ACHN (cell line): ENCODE measurements at places on chromosomes 6 and 20.

GRCh38 chr20:5364997-5365597 lies 48.3 kb upstream of the PROKR2 start:
- DNase-seq: peak; percentile 24

GRCh38 chr6:33851959-33852358 lies 48.2 kb upstream of the MLN start:
- DNase-seq: peak; percentile 43

DNA sequence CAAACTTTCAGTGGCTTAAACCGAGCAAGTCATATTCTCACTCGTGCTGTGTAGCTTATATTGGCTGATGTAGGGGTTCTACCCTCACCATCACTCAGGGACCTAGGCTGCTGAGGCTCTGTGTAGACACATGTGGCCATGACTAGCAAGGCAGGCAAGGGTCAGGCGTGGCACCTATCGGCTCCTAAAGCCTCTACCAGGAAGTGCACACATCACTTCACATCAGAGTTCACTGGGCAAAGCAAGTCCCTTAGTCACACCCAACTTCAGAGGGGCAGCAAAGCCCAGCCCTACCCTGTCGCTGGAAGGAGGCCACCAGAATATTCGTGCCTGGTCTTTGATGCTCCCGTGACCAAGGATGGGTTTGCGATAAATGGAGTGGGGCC lies 42.9 kb downstream of the PPP1R14C start:
- no peak for DNase-seq

DNA sequence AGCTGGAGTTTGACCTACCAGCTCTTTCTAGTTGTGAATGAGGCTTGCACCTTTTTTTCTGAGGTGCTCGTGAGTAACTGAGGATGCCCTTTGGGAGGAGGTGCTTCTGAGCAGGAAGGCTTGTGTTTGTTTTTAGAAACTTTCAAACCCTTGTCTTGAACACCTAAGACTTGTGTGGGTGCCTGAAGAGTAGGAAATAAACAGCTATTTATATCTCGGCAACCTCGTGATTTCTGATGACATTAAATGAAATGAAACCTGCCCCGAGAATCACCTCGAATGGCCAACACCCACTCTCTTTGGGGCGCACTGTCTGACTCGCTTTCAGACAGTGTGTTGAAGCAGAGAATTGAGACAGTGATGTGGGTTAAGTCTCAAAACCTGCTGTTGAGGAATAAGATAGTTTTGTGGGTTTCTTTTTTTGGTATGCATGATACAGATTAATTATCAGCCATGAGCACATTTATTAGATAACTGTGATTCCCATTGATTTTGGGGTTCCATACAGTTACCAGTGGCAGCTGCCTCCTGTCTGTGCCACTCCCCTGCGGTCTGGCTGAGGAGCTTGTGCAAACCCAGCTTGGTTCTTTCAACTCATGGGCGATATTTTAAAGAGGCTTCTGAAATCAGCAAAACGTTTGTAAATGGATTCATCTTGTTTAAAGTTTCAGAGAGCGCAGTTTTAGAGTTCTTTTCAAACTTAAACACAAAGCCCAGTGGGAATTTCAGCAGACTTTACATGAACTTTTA lies 8.4 kb downstream of the IRF4 start:
- DNase-seq: no peak

DNA sequence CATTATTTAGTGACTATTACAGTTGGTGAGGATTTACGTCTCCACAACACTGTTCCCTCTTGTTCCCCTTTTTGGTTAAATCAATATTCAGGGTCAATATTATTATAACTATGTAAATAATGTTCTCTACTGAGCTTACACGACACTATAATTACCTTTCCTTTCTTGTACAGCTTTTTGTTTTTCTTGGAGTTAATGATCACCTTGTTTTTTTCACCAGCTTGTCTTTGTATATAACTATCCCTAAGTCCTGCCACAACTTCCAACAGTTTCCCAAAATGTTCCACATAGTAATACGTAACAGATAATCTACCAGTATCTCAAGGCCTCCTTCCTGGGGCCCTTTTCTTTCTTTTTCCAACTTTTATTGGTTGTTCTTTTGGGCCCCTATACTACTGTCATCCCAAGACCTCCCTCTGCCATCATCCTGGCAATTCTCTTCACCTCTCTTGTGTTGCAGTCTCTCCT lies 142.0 kb upstream of the SOX4 start:
- DNase-seq: no peak

DNA sequence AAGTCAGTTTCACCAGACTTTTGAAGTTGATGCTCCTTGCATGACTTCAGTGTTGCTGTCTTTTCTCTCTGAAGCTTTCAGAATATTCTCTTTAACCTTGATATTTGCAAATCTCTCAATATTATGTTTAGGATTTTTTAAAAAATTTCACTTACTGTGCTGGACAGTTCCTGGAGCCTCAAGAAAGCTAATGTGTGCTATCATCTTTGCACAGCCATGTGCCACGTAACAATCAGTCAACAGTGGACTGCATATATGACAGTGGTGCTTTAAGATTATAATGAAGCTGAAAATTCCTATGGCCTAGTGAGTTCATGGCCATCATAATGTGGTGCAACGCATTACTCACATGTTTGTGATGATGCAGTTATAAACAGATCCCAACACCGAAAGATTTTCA lies 59.1 kb upstream of the OGFRL1 start:
- DNase-seq: no peak

- no peak for DNase-seq
These were observed 278.5 kb downstream of the BMP7 start for GRCh38 chr20:56987986-56988385.

- no peak for DNase-seq
These were observed 70.2 kb upstream of the BCLAF1 start for GRCh38 chr6:136359851-136360250.

DNA sequence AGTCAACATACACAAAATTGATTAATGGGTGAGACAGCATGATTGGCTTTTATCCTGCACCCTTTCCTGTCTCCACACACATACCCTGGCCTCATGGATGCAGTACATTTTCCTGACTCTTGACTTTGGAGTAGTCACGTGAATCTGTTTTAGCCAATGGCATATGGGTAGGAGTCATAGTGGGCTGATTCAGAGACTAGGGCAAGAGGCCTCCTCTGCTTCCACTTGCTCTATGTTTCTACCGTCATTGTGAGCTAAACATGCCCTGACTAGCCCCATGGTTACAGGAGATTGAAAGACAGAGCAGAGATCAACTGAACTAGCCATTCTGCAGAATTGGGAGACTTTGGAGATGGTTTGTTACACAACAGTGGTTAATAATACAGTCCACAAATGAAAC lies 850.0 kb downstream of the DHX35 start:
- no peak for DNase-seq

DNA sequence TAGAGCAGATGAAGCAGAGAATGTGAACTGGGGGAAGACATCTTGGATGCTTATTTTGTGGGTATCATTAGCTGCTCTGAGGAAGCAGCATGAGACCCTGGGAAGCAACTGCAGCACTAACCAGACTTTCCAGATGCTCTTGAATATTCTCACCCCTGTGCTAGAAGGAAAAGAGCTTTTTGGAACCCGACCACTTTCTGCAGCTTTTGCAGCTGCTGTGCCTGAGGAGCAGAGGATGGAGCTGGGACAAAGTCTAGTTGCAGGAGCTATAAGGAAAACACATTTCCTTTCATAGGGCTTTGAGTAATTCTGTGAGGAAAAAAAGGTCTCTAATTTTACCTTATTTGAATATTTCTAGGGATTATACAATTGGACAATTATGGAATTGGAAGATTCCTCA lies 369.7 kb downstream of the CD109 start:
- DNase-seq: no peak

DNA sequence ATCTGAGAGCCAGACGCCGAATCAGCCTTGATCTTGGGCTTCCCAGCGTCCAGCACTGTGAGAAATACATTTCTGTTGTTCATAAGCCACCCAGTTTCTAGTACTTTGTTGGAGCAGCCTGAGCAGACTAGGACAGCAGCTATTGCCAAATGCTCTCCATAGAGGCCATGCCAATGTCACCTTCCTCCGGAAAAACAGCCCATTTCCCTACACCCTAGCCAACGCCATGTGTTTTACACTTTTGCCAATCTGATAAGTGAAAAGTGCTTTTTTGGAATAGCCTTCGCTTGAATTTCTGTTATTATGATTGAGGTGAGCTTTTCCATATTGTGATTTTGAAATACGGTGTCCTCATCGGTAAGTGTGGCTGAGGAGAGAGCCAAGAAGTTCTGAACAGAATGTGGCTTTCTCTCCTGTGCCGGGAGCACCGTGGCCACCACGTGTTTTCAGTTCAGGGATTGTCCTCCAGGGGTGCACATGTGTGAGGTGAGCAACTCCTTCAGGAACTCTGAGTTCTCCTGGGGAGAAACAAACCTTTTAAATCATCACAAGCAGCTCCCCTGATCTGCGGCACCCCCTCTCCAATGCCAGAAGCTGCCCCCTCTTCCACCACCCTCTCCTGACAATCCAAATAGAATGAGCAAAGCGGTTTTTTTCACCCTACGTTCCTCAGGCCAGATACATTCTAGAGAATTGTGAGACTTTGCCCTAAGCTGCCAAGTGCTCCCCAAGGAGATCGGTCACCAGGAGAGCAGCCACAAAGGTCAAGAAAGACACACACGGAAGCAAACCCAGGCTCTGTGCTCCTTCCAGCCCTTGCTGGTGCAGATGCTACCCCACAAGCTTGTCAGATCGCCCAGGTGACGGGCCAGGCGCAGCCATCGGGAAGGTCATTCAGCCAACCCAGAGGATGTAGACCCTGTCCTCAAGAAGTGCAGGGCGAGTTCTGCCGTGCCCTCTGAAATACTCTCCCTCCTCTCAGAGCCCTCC lies 36.0 kb downstream of the TAF8 start:
- DNase-seq: peak; percentile 18

GRCh38 chr6:12196326-12196936 lies 93.7 kb upstream of the EDN1 start:
- DNase-seq: no peak

- DNase-seq: no peak
These were observed 38.3 kb downstream of the NINL start for GRCh38 chr20:25547063-25547462.

DNA sequence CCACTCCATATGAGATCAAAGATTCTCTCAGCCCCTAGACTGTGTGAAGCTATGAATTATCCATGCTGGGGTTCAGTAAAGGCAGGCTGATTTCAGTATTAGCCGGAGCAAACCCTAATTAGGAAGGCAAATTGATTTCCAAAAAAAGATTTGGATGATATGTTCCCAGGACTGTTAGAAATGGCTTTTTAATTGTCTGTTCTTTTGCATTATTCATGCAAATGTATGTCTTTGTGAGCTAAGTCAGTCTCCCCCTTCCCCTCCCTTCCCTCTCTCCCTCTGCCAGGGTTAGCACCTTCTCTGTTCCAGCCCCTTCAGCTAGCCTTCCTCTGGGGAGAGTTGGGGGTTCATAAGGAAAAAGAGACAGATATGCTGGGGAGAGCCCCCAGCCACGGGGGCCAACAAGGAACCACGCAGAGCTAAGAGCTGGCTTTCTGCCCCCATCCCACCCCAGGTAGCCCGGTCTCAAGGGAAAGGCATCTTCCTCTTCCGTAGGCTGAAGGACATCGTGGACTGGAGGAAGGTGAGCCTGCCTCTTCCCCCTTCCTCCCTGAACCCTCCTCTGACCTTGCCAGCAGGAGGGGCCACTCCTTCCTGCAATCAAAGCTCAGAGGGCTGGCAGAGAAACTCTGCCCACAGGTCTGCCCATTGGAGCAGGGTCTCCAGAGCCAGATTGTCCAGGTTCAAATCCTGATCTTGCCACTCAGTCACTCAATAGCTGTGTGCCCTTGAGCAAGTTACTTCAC lies 32.3 kb downstream of the PDRG1 start:
- no peak for DNase-seq

DNA sequence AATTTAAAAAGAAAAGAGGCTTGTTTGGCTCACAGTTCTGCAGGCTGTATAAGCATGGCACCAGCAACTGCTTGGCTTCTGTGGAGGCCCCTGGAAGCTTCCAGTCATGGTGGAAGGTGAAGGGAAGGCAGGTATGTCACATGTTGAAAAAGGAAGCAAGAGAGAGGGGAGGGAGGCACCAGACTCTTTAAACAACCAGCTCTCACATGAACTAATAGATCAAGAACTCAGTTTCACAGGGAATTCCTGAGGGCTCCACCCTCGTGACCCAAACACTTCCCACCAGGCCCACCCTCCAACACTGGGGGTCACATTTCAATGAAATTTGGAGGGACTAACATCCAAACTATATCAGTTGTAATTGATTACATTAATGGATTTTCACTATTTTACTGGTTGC lies 127.9 kb upstream of the MLIP start:
- no peak for DNase-seq
